ENCODE measurements at places on chromosomes 13 and 19.

GRCh38 chr13:57858376-57858775, 226.8 kb downstream of the PCDH17 start:
- DNase-seq, result no peak

GRCh38 chr19:56141417-56141993, 418 bp downstream of the ZNF444 start:
- DNase-seq, result no peak

GRCh38 chr19:42553292-42554045, 25.2 kb upstream of the CEACAM1 start:
- no peak for DNase-seq

DNA sequence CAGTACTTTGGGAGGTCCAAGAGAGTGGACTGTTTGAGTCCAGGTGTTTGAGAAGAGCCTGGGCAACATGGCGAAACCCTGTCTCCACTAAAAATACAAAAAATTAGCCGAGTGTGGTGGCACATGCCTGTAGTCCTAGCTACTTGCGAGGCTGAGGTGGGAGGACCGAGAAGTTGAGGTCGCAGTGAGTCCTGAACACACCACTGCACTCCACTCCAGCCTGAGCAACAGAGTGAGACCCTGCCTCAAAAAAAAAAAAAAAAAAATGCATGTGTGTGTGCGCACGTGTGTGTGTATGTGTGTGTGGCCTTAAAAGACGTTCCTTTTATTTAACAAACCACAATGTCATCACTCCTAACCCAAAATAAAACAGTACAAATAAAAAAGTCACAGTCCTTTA, 62.6 kb downstream of the MAP4K1 start:
- DNase-seq, result no peak

DNA sequence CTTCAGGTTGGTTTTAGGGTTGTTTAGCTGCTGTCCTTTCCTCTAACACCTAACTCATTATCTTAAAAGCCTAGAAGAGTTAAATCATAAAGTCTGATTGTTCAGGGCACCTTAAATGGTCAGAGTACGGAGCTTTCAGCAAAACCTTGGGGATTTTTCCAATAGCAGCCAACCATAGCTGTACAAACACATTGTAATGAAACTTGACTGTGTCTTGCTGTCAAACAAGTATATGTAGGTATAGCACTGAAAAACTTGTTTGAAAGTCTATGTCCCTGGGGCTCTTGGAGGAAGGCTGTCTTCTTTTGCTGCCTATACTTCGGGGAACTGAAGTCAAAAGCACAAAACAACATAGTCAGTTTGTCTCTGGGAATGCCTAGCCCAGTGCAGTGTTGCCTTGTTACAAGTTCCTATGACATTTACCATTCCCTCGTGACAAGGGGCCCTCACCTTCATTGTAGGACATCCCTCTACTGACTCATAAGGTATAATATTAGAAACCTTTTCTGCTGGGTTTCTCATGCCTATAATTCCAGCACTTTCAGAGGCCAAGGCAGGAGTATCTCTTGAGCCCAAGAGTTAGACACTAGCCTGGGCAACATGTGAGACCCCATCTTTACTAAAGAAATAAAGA, 474.5 kb upstream of the NBEA start:
- DNase-seq, result no peak

DNA sequence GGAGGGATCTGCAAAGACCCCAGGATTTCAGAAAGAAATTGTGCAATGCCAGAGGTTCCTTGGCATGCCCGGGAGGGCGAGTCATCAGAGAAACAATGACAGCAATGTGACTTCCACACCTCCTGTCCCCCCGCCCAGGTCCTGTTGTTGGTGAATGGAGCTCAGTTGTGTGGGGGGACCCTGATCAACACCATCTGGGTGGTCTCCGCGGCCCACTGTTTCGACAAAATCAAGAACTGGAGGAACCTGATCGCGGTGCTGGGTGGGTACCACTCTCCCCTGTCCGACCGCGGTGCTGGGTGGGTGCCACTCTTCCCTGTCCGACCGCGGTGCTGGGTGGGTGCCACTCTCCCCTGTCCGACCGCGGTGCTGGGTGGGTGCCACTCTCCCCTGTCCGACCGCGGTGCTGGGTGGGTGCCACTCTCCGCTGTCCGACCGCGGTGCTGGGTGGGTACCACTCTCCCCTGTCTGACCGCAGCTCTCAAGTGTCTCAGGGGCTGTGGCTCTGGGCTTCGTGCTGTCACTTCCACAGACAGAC, 5.2 kb upstream of the F10 start:
- no peak for DNase-seq

DNA sequence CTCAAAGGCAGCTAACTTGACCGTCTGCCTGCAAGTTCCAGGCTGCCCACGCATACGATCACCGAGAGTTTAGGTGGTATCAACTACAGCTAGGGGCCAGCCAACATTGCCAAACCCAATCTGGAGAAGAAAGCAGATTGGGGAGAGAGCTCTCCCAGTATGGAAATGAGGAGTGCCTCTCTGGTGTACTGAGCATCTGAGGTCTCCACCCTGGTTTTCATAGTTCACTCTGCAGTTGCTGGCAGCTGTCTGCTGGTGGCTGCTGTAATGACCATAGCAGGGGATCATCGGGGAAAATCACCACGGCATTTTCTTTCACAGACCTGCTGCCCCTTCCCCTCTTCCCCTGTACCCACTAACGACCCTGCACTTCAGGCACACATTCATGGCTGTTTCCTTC, 201.7 kb downstream of the NUFIP1 start:
- no peak for DNase-seq

DNA sequence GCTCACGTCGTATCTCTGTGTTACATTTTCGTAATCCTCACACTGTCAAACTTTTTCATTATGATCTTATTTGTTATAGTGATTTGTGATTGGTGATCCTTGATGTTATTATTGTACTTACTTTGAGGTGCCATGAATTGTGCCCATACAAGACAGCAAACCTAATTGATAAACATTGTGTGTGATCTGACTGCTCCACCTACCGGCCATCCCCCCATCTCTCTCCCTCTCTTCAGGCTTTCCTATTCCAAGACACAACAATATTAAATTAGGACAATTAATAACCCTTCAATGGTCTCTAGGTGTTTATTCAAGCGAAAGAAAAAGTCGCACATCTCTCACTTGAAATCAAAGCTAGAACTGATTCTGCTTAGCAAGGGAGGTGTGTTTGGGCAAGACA, 349.3 kb downstream of the RBM26 start:
- DNase-seq, result no peak

GRCh38 chr13:98974053-98974452, 3.8 kb downstream of the DOCK9 start:
- DNase-seq, result no peak

- DNase-seq, result no peak
These were observed 209.4 kb downstream of the ITGBL1 start for GRCh38 chr13:101661839-101662238.

GRCh38 chr19:47886010-47886559, at the start of gene SULT2A1:
SULT2A1 (minus strand) TSS chr19:47886315; CDS start chr19:47886257, 58 bp downstream.
- no peak for DNase-seq

- DNase-seq, result no peak
These were observed 22.1 kb downstream of the DHX34 start for GRCh38 chr19:47371261-47371660.

All from renal cortex interstitium (tissue), 15 donors.